ENCODE measurements at places on chromosomes 4 and X.

DNA sequence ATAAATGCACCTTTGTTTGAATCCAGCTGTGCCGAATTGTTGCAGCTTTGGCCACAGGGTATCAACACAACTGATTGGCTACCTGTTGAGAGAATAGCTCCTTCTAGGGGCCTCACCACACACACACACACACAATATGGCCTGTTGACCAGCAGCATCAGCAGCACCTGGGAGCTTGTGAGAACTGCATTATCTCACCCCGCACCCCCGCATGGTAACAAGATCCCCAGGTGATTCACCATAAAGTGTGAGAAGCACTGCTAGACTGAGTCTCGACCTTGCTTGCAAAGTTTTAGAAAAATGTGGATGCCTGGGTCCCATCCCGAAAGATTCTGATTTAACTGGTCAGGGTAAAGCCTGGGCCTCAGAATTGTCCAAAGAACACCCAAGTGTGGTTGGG is 176.9 kb upstream of the PRPS2 start:
- DNase-seq: no peak

- no peak for DNase-seq
These were observed 6.9 kb downstream of the NALF2 start for GRCh38 chrX:69510914-69511513.

GRCh38 chr4:119244832-119245231 is 32.3 kb downstream of the USP53 start:
- no peak for DNase-seq

DNA sequence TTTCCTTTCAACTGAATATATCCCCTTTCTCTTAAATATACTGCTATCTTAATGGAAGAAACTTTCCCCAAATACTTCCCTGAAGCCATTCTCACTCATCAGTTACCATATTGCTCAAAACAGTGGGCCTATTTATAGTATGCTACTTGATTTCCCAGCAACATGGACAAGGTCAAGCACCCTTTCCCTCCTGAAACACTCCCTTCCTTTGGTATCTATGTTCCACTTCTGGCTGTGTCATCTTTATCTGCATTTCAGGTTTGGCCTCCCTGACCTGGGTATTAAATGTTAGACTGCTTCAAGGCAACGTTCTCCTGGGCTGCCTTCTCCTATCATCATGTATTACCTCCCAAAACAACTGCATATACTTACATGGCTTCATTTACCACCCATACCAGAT is 101.3 kb downstream of the ZAR1 start:
- DNase-seq: no peak

DNA sequence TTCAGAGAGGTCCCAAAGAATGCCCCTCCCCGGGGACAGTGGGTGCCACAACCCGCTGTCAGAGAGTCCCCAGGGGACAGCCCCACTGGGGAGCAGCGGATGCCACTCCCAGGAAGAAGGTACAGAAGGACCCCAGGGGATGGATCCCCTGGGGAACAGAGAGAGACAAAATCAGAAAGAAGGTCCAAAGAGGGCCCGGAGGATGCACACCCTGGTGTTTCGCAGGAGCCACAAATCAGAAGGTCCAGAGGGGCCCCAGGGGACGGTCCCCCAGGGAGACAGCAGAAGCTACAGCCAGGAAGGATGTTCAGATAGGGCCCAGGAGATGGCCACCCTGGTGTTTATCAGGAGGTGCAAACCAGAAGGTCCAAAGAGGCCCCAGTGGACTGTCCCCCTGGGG is 1.4 kb downstream of the TEX13D start:
- DNase-seq: no peak

DNA sequence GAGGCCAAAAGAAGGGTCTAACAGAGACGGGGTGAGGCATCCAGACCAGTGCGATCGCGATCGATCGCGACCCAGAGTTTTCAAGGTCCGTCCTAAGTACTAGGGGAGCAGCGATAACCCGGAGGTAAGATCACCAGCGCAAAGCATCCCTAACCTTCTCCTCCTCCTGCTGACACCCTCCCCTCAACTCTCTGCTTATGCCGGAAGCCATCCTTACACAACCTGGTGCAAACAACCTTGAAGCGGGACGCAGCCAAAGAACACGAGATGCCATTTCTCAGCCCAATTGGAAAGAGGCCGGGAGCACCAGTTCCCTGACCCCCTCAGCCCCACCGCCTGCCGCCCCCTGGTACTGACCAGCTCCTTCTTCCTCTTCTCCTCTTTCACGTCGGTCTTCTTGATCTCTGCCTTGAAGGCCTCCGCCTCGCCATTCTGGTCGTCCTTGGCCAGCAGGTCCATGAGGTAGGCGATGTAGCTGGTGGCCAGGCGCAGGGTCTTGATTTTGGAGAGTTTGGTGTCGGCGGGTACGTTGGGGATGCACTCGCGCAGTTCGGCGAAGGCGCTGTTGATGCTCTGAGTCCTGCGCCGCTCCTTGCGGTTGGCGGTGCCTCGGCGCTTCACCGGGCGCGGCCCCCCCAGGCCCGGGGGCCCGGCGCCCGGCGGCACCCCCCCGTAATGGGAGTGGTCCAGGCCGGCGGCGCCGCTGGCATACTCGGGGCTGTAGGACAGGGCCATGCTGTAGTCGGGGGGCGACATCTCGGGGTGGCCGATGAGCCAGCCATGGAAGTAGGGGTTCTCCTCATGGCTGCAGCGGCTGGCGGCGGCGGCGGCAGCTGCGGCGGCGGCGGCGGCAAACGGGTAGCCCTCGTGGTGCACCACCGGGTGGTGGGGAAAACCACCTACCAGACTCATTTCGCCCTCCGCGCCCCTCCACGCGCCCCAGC is 1.4 kb downstream of the HAND2 start:
- no peak for DNase-seq

DNA sequence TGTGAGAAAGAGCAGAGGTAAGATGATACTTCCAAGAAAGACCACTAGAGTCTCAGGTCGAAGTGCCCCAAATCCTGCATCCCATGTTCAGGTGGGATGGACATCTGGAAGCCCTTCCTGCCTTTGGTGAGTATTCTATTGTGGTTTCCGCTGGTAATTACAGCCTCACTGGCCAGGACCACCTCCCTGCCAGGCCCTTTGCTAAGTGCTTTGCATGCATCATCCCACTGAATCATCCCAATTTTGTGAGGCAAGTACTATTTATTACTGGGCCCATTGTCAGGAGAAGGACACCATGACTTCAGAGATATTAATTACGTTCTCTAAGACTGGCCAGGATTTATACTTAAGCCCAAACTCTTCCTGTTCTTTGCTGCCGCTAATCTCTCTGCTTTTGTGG is 10.7 kb upstream of the PASD1 start:
- DNase-seq: no peak
